ENCODE measurements at places on chromosomes 5 and 9. TPM values are rescaled to one million over a fixed set of nuclear protein-coding genes. Genes with fewer than 3 reads are reported as not detected.

DNA sequence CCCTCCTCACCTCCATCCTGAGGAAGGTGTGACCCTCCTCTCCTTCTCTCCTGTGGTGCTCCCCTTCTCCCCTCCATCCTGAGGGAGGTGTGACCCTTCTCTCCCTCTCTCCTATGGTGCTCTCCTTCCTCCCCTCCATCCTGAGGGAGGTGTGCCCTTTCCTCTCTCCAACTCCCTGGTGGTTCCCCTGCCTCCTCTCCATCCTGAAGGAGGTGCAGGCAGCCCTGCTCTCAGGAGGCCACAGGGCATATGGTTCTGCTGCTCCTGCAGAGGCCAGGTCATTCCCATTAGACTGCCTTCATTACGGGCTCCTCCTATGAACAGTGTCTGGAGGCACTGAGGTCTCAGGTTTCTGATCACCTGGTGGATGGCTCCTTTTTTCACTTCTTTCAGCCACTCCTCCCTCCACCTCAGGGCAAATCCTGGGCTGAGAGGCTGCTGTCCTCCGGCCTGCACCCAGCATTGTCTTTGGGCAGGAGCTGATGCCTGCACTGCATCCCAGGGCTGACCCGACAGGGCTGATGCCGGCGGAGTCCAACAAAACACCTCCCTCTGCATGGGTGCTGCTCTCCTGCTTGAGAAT is 197.1 kb downstream of the MED10 start:
- no peak for DNase-seq

DNA sequence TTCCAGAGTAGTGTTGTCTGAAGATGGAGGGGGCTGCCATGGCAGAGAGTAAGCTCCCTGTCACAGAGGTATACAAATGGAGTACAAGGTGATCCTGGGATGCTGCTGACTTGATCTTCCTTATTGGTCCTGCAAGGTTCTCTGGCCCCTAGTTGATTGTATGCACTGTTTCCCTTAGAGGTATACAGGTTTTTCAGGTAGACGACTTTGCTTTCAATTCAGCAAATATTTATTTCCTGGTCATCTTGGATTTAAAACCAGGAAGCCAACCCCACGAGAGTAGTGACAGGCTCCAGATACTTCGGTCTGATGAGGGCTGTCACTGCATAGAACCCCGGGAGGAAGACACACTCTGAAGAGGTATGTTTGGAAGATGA is 16.5 kb upstream of the TRIM14 start:
- DNase-seq: no peak

GRCh38 chr5:103394676-103395075 is 136.1 kb downstream of the MACIR start:
- no peak for DNase-seq

- DNase-seq: no peak
These were observed 81.8 kb upstream of the FAM120A start for GRCh38 chr9:93369686-93370085.

Gene TMC1
- total RNA-seq: not detected

DNA sequence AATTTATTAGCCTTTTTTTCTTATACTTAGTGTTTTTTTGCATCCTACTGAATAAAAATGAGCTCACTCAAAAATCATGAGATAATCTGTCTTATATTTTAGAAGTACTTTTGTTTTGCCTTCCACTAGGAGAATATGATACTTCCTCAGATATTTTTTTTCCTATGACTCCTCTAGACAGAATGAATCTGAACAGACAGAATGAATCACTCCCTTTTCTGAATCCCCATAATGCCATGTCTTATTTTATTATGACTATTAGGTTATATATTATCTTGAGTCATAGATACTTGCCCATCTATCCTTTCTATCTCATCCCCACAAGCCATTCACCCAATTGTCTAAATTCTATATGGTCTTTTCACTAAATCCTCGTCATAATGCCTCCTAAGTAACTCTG is 134.6 kb downstream of the BRINP1 start:
- no peak for DNase-seq

- no peak for DNase-seq
These were observed 125.3 kb downstream of the ROR2 start for GRCh38 chr9:91824601-91825305.

Gene PTGDS
- total RNA-seq: 157 TPM

DNA sequence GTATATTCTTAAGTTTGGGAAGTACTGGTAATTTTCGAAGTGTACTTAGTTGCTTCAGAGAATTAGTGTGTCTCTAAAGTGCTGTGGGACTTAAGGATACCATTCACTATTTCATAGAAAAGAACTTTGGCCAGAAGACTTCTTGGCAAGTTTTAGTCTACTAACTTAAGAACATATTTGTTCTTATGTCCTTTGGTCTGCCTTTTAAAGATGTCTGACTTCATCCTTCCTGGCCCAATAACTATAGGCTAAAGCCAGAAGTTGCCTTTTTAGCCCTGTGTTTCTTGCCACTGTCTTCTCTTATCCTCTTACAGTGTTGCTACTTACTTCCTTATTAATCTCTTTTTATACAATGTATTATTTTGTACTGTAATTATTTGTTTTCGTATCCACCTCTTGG is 6.3 kb downstream of the RBM27 start:
- no peak for DNase-seq

DNA sequence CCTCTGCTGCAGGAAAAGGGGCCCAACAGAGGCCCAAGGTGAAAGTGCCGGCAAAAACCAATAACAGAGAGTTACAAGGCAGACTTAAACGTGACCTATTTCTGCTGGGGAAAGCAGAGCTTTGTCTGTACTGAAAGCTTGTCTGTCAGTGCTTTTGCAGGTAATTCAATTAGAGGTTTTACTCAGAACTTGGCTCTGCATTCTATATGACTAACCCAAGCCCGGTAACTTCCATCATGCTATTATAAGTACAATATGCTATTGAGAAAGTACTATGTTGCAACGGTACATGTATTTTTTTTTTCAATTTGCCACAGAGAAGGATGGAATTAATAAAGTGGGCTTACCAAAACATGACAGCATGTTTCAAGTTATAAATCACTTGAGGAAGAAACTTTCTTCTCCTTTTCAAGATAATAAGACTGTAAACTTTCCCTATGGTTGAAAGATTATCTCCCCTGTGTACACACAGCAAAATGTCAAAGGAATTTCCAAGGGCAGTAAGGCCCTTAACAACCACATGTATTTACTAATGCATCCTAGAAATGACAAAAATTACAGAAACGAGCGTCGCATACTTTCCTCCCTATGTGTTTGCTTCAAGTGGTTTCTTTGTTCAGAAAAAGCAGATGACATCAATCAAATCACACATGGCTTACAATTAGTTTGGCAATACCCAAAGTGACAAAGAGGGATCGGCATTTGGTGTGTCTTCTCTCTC is 282.4 kb downstream of the EFNA5 start:
- peak; percentile 9 for DNase-seq

- DNase-seq: peak; percentile 7
These were observed at the start of gene MEGF10 for GRCh38 chr5:127290019-127290945. Gene MEGF10 (plus strand): TSS chr5:127290796. CDS start chr5:127331309, 40,513 bp downstream.

Data from natural killer cell (primary cell).